ENCODE measurements at places on chromosomes 3 and 15. TPM values are rescaled to one million over a fixed set of nuclear protein-coding genes. Genes with fewer than 3 reads are reported as not detected.

DNA sequence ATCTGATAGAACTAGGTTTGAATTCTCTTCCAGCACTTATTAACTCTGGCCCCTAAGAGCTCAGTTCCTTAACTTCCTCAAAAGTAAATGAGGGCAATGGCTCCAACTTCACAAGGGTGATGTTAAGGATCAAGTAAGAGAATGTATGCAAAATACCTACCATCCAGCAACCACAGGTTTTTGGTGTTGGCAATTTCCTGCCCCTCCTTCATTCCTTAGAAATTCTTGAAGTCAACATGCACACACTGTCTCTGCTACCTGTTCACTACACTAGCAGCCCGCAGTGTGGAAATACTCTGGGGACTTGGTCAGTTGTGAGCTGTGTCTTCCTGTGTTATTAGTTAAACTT is 5.0 kb downstream of the ZBED2 start:
- DNase-seq = no peak

GRCh38 chr15:95624616-95625361 is 705.7 kb upstream of the NR2F2 start:
- no peak for DNase-seq

GRCh38 chr15:101206176-101206591 is 45.7 kb downstream of the CHSY1 start:
- DNase-seq = no peak

DNA sequence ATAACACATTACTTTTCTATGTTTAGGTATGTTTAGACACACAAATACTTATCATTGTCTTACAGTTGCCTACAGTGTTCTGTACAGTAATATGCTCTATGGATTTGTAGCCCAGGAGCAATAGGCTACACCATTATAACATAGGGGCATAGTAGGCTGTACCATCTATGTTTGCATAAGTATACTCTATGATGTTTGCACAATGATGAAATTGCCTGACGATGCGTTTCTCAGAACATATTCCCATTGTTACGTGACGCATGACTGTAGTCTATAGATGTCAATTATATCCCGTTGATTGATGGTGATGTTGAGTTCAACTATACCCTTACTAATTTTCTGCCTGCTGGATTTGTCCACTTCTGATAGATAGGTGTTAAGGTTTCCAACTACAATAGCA is 139.4 kb upstream of the PFN2 start:
- no peak for DNase-seq

DNA sequence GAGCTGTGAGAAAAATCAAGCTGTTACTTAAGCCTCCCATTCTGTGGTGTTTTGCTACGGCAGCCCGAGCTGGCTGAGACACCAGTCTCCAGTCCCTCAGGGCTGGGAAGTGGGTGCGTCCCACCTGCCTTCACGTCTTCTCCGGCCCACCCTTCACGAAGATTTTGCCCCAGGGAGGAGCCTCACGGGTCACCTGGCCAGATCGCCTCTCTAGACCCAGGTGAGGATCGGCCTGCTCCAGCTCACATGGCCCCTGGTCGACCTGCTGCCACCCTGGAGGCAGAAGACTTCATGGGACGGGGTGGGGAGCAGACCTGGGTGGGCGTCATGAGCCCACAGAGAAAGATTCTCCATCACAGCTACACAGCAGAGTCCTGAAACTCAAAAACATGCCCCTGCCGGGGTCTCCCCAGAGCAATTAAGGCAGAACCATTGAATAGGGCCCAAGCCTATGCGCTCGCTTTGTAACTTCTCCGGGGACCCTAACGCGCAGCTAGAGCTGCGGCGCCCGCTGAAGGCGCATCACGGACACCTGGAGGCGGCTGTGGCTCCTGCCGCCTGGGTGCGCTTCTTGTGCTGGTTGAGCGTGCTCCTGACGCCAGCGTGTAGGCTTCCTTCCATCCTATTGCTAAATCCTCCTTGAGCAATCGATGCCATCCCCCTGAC is 92.6 kb upstream of the ALDH1A3 start:
- no peak for DNase-seq

Gene RNF123
- total RNA-seq = 57.5 TPM

Gene SPATA12
- total RNA-seq = 0.19 TPM

Data from myocyte (in vitro differentiated cells).